ENCODE measurements at places on chromosomes 2 and 18.

GRCh38 chr2:233915128-233915527 lies 2.0 kb upstream of the TRPM8 start:
- peak; percentile 23 for DNase-seq

DNA sequence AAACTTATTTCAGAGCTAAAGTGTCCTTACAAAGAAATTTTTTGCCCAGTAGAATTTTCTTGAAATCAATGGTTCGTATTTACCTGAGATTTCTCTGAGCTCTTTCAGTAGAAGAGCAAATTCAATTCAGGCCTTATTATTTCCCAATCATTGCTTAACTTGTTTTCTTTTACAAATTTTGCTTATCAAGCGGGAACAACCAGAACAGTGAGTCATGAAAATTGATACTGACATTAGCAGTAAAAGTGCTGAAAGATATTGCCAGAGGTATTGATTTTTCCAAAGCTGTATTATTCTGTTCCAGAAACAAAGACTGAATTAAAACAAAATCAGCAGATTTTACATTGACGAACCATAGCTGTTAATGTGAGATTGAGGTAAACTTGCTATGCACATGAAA lies 10.1 kb upstream of the RIOK3 start:
- DNase-seq = no peak

GRCh38 chr18:42929857-42930256 lies 185.6 kb downstream of the RIT2 start:
- DNase-seq = no peak

GRCh38 chr2:122530814-122531213 lies 775.4 kb downstream of the TSN start:
- peak; percentile 42 for DNase-seq

DNA sequence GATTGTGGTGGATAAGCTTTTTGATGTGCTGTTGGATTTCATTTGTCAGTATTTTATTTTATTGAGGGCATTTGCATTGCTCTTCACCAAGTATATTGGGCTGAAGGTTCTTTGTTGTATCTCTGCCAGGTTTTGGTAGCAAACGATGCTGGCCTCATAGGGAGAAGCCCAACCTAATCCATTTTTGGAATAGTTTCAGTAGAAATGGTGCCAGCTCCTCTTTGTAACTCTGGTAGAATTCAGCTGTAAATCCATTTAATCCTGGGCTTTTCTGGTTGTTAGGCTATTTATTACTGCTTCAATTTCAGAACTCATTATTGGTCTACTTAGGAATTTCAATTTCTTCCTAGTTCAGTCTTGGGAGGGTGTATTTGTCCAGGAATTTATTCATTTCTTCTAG lies 309.8 kb upstream of the SETBP1 start:
- no peak for DNase-seq
